ENCODE measurements at places on chromosomes 6 and 20. TPM values are rescaled to one million over a fixed set of nuclear protein-coding genes. Genes with fewer than 3 reads are reported as not detected.
A peak's percentile ranks its signal among the peaks of the same experiment; 100 is the strongest.

- H3K36me3 ChIP-seq: no peaks in the 10 kb centered on the region
- H3K4me3 ChIP-seq: no peak overlapping the region
- no peaks in the 10 kb centered on the region for H3K4me1 ChIP-seq
- no peaks in the 10 kb centered on the region for H3K27me3 ChIP-seq
Observed at GRCh38 chr20:56043227-56043626, 37.9 kb upstream of the CBLN4 start.

GRCh38 chr6:137734875-137735182 is 132.2 kb upstream of the TNFAIP3 start:
- peaks cover 4% of the 10 kb centered on the region for H3K4me1 ChIP-seq
- DNase-seq: peak; percentile 83
- H3K36me3 ChIP-seq: no peaks in the 10 kb centered on the region
- H3K27me3 ChIP-seq: no peaks in the 10 kb centered on the region

DNA sequence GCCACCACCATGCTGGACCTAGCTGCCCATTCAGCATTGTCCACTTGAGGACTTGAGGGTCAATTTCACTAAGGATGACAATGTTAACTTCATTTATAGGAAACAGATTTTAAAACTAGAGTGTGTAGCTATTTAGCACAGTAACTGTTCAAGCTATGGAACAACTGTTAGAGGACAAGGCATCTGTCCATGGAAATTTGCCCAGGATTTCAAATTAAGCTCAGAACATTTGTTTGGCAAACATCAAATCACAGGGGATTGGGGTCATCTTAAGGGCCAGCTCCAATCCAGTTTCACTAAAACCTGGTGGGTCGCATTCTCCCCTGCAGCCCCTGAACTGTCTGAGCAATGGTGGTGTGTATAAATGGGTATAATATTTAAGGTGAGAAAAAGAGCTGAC is 35.1 kb downstream of the PM20D2 start:
- H3K27ac ChIP-seq: no peak overlapping the region
- no peak overlapping the region for H3K4me3 ChIP-seq

GRCh38 chr20:40993794-40994540 is 34.7 kb upstream of the TOP1 start:
- peaks cover 7% of the 10 kb centered on the region for H3K4me1 ChIP-seq
- no peaks in the 10 kb centered on the region for H3K27me3 ChIP-seq

DNA sequence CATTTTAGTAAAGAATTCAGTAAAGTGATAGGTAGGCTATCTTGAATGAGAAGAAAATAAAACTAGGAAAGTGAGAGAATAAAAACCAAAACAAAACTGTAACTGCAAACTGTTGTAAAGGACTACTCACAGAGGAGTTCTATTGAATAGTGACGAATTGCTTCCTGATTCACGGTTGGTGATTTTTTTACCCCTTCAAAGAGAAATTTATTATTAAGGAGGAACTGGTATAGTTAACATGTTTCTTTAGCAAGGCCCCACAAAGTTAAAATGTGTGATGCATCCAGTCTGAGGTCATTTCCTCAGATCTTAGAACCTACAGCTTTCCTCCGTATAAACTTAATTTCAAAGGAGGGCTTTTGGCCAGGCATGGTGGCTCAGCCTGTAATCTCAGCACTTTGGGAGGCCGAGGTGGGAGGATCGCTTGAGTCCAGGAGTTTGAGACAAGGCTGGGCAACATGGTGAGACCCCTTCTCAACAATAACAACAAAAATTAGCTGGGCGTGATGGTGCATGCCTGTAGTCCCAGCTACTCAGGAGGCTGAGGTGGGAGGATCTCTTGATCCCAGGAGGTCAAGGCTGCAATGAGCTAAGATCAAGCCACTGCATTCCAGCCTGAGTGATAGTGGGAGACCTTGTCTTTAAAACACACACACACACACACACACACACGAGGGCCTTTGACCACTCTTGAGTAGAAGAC is 8.3 kb downstream of the PRDM1 start:
- peaks cover 3% of the 10 kb centered on the region for H3K4me1 ChIP-seq
- no peaks in the 10 kb centered on the region for H3K36me3 ChIP-seq
- no peaks in the 10 kb centered on the region for H3K27me3 ChIP-seq
- DNase-seq: no peak

DNA sequence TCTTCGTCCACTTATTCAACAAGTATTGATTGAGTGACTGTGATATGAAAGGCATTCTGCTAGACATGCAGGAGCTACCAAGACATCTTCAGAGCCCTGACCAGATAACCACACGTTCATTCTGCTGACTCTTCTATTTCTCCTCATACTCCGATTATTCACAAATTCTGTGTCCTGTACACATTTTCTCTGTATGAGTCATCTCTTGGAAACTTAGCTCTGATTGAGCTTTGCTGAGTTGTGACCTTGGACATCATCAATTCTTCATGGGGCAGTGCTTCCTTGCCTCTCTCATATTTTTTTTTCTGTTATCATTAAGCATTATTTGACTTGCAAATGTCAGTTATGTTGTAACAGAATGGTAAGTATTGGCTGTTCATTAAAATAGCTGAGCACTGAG is 351.6 kb upstream of the CNR1 start:
- H3K27ac ChIP-seq: no peak overlapping the region
- DNase-seq: no peak
- H3K4me3 ChIP-seq: no peak overlapping the region
- H3K36me3 ChIP-seq: no peaks in the 10 kb centered on the region
- H3K27me3 ChIP-seq: no peaks in the 10 kb centered on the region

GRCh38 chr20:42530855-42531448 is 658.8 kb downstream of the PTPRT start:
- H3K27ac ChIP-seq: no peak overlapping the region
- H3K27me3 ChIP-seq: no peaks in the 10 kb centered on the region
- no peaks in the 10 kb centered on the region for H3K36me3 ChIP-seq
- H3K4me3 ChIP-seq: no peak overlapping the region
- H3K4me1 ChIP-seq: no peaks in the 10 kb centered on the region

- no peaks in the 10 kb centered on the region for H3K4me1 ChIP-seq
- H3K36me3 ChIP-seq: no peaks in the 10 kb centered on the region
- no peak overlapping the region for H3K4me3 ChIP-seq
- DNase-seq: no peak
- H3K27ac ChIP-seq: no peak overlapping the region
Observed at GRCh38 chr6:86969573-86969972, 32.2 kb downstream of the HTR1E start.

Gene TFAP2D
- not detected for total RNA-seq

GRCh38 chr6:70221025-70221714 is 81.7 kb downstream of the COL9A1 start:
- H3K36me3 ChIP-seq: no peaks in the 10 kb centered on the region
- H3K4me1 ChIP-seq: no peaks in the 10 kb centered on the region
- DNase-seq: peak; percentile 14
- H3K4me3 ChIP-seq: no peak overlapping the region

- H3K4me1 ChIP-seq: peaks cover 6% of the 10 kb centered on the region
- H3K27ac ChIP-seq: no peak overlapping the region
- no peaks in the 10 kb centered on the region for H3K36me3 ChIP-seq
- DNase-seq: peak; percentile 77
Observed at GRCh38 chr6:10962673-10963072, 75.8 kb downstream of the SYCP2L start.

Gene PRSS16
- not detected for total RNA-seq

DNA sequence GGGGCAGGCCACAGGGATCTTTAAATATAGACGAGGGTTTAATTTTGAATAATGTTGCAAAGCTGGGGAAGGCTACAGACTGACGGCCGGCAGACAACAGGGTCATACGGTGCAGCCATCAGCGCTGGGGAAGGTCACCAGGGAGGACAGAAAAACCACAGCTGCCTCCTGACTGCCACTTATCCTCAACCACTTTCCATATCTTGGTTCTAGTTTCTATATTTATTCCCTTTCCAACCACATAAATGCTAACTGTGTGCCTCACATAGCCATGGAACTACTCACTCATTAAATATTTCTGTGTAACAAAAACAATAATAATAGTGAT is 85.7 kb upstream of the AGPAT4 start:
- no peaks in the 10 kb centered on the region for H3K36me3 ChIP-seq
- H3K27me3 ChIP-seq: no peaks in the 10 kb centered on the region
- no peaks in the 10 kb centered on the region for H3K4me1 ChIP-seq

- H3K27ac ChIP-seq: peak overlapping the region; percentile 75
- H3K4me3 ChIP-seq: no peak overlapping the region
- peak; percentile 92 for DNase-seq
- H3K27me3 ChIP-seq: no peaks in the 10 kb centered on the region
- peaks cover 7% of the 10 kb centered on the region for H3K4me1 ChIP-seq
- peaks cover 2% of the 10 kb centered on the region for H3K36me3 ChIP-seq
Observed at GRCh38 chr20:35791821-35792220, 20.0 kb downstream of the PHF20 start.

Gene SRMS
- not detected for total RNA-seq

Gene GABRR1
- not detected for total RNA-seq

Gene AIF1
- not detected for total RNA-seq

DNA sequence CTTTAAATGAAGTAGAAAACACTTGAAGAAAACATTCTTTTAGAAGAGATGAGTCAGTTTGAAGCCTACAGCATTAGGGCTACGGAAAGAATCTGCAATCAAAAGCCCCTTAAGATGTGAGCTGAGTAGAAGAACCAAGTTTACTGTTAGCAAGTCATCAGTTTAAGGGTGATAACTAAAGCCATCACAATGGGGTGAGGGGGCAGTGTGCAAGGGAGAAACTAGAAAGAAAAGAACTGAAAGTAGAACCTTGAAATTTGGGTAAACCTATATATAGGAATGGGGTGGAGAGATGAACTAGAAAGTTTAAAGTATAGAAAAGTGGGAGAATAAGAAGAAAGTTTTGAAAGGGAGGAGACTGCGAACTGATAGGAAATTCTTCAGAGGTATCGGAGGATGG is 212.9 kb downstream of the COL19A1 start:
- H3K36me3 ChIP-seq: no peaks in the 10 kb centered on the region
- H3K4me1 ChIP-seq: no peaks in the 10 kb centered on the region
- H3K27ac ChIP-seq: no peak overlapping the region

DNA sequence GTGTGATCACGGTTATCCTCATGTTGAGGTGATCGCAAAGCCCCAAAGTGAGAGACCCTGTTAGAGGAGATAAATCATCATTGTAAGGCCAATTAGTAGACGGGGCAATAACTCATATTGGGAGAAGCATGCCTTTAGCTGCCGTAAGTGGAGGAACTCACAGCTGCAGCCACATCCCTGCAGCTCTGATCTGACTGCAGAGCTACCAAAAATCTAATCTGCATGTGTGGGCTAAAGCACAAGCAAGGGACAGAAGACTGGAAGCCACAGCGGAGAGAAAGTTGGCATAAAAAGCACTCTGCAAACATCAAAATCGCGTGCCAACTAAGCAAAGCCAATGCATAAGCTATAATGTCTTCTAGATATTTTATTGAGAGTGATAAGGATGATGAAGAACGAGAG is 79.8 kb downstream of the TBC1D7 start:
- H3K27ac ChIP-seq: no peak overlapping the region
- DNase-seq: no peak
- H3K36me3 ChIP-seq: no peaks in the 10 kb centered on the region

- no peak for DNase-seq
- H3K4me3 ChIP-seq: no peak overlapping the region
- H3K27ac ChIP-seq: no peak overlapping the region
- no peaks in the 10 kb centered on the region for H3K36me3 ChIP-seq
- H3K4me1 ChIP-seq: peaks cover 4% of the 10 kb centered on the region
Observed at GRCh38 chr6:16933532-16933931, 168.3 kb upstream of the STMND1 start.

- no peaks in the 10 kb centered on the region for H3K36me3 ChIP-seq
- H3K27me3 ChIP-seq: no peaks in the 10 kb centered on the region
- DNase-seq: peak; percentile 30
- no peak overlapping the region for H3K27ac ChIP-seq
Observed at GRCh38 chr6:96907498-96907897, 9.8 kb upstream of the NDUFAF4 start.

DNA sequence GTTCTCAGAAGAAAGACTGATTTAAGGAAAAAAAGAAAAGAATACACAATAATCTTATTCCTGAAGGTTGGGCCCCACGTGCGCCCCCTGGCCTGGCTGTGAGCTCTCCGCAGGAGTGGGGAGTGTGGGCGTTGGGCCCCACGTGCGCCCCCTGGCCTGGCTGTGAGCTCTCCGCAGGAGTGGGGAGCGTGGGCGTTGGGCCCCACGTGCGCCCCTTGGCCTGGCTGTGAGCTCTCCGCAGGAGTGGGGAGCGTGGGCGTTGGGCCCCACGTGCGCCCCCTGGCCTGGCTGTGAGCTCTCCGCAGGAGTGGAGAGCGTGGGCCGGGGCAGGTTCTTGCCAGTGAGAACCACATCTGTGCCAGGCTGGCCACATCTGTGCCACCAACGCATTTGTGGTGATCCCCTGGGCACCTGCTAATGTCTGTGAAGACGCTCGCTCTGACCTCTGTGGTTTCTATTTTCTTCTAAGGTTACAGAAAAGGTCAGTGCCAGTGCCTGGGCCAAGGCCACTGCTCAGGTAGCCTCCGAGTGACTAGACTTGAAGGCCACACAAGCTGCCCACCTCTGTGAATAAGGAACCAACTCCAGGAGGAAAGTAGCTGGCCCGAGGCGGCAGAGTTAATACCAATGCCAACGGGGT is 41.0 kb downstream of the WDR27 start:
- H3K27me3 ChIP-seq: no peaks in the 10 kb centered on the region
- no peak overlapping the region for H3K4me3 ChIP-seq
- H3K4me1 ChIP-seq: no peaks in the 10 kb centered on the region
- DNase-seq: no peak
- no peak overlapping the region for H3K27ac ChIP-seq

DNA sequence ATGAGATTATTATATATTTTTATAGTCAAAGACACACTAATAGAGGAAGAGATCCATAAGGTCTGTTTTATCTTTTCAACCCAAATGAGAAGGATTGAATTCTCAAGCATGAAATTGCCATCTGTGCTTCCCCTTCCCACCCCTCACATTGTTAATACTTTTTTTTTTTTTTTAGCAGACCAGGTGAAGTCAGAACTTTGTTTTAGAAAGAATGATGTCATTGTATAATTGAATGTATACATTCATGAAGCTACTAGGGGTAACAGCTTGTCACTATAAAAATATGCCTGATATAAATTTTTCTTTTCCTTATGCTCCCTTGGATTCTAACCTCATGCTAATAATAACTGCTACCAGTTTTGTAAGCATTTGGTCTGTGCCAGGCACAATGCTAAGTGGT is 88.9 kb downstream of the TFAP2B start:
- H3K4me1 ChIP-seq: no peaks in the 10 kb centered on the region
- DNase-seq: no peak
- H3K27ac ChIP-seq: no peak overlapping the region
- no peak overlapping the region for H3K4me3 ChIP-seq
- H3K27me3 ChIP-seq: no peaks in the 10 kb centered on the region
- H3K36me3 ChIP-seq: no peaks in the 10 kb centered on the region
